ENCODE measurements at places on chromosomes 4 and X. TPM values are rescaled to one million over a fixed set of nuclear protein-coding genes. Genes with fewer than 3 reads are reported as not detected.

DNA sequence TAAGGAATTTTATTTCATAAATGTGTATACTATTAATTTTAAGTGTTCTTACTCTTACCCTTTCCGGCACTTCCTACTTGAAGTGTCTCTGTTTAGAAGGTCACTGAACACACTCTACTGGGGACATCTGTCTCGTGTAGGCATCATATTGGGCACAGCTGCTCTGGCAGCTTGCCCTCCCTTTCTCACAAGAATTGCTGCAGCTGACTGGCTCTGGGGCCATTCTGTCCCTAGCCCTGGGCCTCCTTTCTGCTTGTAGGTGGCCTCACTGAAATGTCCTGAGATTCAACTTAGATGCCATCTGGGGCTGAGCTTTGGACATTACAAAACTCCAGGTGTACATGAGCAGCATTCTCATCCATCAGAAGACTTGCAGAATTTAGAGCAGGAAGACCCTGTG is 49.6 kb downstream of the SMAD1 start:
- H3K36me3 ChIP-seq = no peaks in the 10 kb centered on the region
- H3K27ac ChIP-seq = no peak overlapping the region
- peaks cover 5% of the 10 kb centered on the region for H3K27me3 ChIP-seq
- no peak overlapping the region for H3K4me3 ChIP-seq
- DNase-seq = no peak

GRCh38 chrX:53440101-53440500 is 5.9 kb upstream of the HSD17B10 start:
- DNase-seq = no peak
- peak overlapping the region; percentile 42 for H3K4me3 ChIP-seq
- no peaks in the 10 kb centered on the region for H3K36me3 ChIP-seq
- H3K27ac ChIP-seq = no peak overlapping the region
- peaks cover 18% of the 10 kb centered on the region for H3K4me1 ChIP-seq
- peaks cover 3% of the 10 kb centered on the region for H3K27me3 ChIP-seq

- H3K27ac ChIP-seq = no peak overlapping the region
- no peaks in the 10 kb centered on the region for H3K27me3 ChIP-seq
Observed at GRCh38 chr4:28014469-28014868, 1153.8 kb downstream of the STIM2 start.

DNA sequence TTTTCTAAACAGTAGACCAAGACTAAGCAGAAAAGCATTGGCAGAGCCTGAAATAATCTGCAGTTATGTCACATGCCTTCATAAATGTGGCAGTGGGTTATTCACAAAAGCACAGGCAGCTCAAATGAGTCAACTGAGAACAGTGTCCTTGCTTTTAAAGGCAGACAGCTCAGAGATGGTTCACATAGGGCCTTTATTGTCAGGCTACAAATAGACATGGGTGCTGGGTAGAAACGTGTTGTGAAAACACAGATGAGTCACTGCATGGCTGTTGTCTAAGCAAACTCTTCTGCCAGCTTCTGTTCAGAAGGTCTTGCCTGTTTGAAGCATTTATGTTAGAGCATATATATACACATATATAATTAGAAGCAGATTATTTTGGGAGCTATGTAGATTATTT is 118.0 kb downstream of the SLC4A4 start:
- no peak overlapping the region for H3K4me3 ChIP-seq
- DNase-seq = no peak
- no peak overlapping the region for H3K27ac ChIP-seq
- H3K27me3 ChIP-seq = no peaks in the 10 kb centered on the region
- H3K36me3 ChIP-seq = no peaks in the 10 kb centered on the region
- H3K4me1 ChIP-seq = no peaks in the 10 kb centered on the region

DNA sequence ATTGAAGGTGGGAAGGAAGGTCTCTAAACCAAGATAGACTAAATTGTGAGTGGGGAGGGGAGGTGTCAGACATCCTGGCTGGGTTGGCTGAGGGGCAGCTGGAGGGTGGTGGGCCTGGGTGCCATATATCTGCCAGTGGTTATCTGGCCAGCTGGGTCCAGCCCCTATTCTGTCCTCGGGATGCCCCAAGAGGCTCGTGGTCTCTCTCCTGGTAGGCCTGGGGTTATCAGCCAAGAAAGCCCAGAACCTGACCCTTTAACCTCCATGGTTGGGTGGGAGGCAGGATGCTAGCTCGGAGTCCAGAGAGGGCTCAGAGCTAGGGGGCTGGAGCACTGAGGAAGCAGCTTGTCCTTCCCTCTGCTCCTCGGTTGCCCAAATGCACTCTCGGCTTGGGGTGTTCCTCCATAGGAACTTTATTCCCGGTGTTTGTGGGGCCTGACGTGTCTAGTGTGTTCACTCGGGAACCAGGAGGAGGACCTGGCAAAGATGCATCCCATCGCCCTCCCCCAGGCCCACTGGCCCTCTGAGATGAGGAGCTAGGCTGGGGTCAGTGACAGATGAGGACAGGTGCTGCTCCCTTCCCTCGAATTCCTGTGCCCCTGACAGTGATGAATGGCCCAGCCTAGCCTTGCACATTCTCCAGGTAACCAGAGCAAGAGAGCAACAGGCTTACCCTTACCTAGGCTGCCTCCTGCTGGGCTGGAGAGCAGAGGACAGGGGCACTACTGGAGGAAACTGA is 5.2 kb upstream of the EFNB1 start:
- H3K4me3 ChIP-seq = no peak overlapping the region
- DNase-seq = no peak
- H3K4me1 ChIP-seq = peaks cover 6% of the 10 kb centered on the region
- no peak overlapping the region for H3K27ac ChIP-seq
- no peaks in the 10 kb centered on the region for H3K27me3 ChIP-seq

- no peak for DNase-seq
- H3K27me3 ChIP-seq = peaks cover 26% of the 10 kb centered on the region
- H3K36me3 ChIP-seq = no peaks in the 10 kb centered on the region
Observed at GRCh38 chrX:9832811-9833210, 46.6 kb downstream of the SHROOM2 start.

- no peak overlapping the region for H3K27ac ChIP-seq
- no peak for DNase-seq
- no peaks in the 10 kb centered on the region for H3K27me3 ChIP-seq
- H3K4me3 ChIP-seq = no peak overlapping the region
- no peaks in the 10 kb centered on the region for H3K4me1 ChIP-seq
- no peaks in the 10 kb centered on the region for H3K36me3 ChIP-seq
Observed at GRCh38 chr4:59094505-59094904, 1984.3 kb upstream of the IGFBP7 start.

GRCh38 chr4:10180603-10180926 is 64.0 kb upstream of the WDR1 start:
- peak overlapping the region; percentile 90 for H3K27ac ChIP-seq
- DNase-seq = no peak
- no peak overlapping the region for H3K4me3 ChIP-seq
- peaks cover 9% of the 10 kb centered on the region for H3K36me3 ChIP-seq

GRCh38 chrX:372856-373640 is 13.7 kb downstream of the PPP2R3B start:
- no peak for DNase-seq
- peak overlapping the region; percentile 38 for H3K27ac ChIP-seq
- peak overlapping the region; percentile 75 for H3K4me3 ChIP-seq
- peaks cover 26% of the 10 kb centered on the region for H3K4me1 ChIP-seq

- DNase-seq = no peak
- no peaks in the 10 kb centered on the region for H3K36me3 ChIP-seq
- no peak overlapping the region for H3K4me3 ChIP-seq
- H3K4me1 ChIP-seq = no peaks in the 10 kb centered on the region
- no peak overlapping the region for H3K27ac ChIP-seq
- no peaks in the 10 kb centered on the region for H3K27me3 ChIP-seq
Observed at GRCh38 chrX:22278375-22278774, 5.7 kb downstream of the CBLL2 start.

- peak; percentile 6 for DNase-seq
- peaks cover 21% of the 10 kb centered on the region for H3K36me3 ChIP-seq
- peaks cover 11% of the 10 kb centered on the region for H3K4me1 ChIP-seq
- no peaks in the 10 kb centered on the region for H3K27me3 ChIP-seq
Observed at GRCh38 chrX:3143043-3143799, 102.0 kb downstream of the ARSF start.

- no peaks in the 10 kb centered on the region for H3K27me3 ChIP-seq
- H3K4me3 ChIP-seq = no peak overlapping the region
- no peak for DNase-seq
- H3K27ac ChIP-seq = no peak overlapping the region
- H3K4me1 ChIP-seq = peaks cover 48% of the 10 kb centered on the region
Observed at GRCh38 chr4:48067536-48067935, 51.0 kb downstream of the NIPAL1 start.

DNA sequence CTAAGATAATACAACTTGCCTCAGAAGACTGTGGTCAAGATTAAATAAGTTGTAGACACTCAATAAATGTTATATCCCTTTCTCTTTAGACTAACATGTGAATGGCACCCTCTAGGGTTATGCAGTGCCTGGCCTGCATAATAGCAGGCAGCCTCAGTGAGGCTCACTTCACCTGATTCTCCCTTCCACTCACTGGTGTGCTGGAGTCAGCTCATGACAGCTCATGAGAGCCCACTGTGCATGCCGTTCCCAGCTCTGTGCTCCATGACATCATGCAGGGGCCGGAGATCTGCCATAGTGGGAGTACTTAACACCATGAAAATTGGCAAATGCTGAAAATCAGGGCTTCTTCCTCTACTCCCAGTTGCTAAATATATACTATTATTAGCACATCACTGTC is 64.5 kb downstream of the TEC start:
- H3K27me3 ChIP-seq = peaks cover 5% of the 10 kb centered on the region
- H3K4me1 ChIP-seq = peaks cover under 1% of the 10 kb centered on the region

DNA sequence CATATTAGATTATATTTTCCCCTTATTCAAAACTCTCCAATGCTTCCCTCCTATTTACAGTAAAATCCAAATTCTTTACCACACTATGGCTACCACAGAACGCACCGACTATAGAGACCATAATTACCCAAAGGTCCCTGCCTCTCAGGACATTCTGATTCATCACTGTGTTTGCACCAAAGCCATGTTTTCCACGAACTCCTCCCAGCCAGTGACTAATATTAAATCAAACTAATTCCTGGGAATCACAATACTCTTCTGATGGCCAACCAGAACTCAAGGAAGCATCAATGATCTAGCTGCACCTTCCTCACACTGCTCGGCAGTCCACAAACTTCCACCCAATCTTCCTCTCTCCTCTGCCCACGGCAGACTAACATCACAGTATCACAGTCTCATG is 24.2 kb upstream of the EDNRA start:
- no peaks in the 10 kb centered on the region for H3K27me3 ChIP-seq
- H3K4me1 ChIP-seq = no peaks in the 10 kb centered on the region
- no peak overlapping the region for H3K27ac ChIP-seq
- no peak for DNase-seq

- H3K36me3 ChIP-seq = no peaks in the 10 kb centered on the region
- H3K27ac ChIP-seq = no peak overlapping the region
- DNase-seq = no peak
- no peak overlapping the region for H3K4me3 ChIP-seq
Observed at GRCh38 chr4:64713256-64713840, 304.1 kb upstream of the TECRL start.

The MAGEA9B gene
- not detected for total RNA-seq

The TECRL gene
- total RNA-seq = not detected

The GPRASP2 gene
- total RNA-seq = 1.2 TPM

The ZNF711 gene
- total RNA-seq = 1.3 TPM

The SPATA18 gene
- not detected for total RNA-seq

The UGT2B15 gene
- not detected for total RNA-seq

The GYPA gene
- not detected for total RNA-seq

The TMPRSS11F gene
- total RNA-seq = not detected

The MID1 gene
- 0.70 TPM for total RNA-seq
